ENCODE measurements at places on chromosomes 1 and 21.

DNA sequence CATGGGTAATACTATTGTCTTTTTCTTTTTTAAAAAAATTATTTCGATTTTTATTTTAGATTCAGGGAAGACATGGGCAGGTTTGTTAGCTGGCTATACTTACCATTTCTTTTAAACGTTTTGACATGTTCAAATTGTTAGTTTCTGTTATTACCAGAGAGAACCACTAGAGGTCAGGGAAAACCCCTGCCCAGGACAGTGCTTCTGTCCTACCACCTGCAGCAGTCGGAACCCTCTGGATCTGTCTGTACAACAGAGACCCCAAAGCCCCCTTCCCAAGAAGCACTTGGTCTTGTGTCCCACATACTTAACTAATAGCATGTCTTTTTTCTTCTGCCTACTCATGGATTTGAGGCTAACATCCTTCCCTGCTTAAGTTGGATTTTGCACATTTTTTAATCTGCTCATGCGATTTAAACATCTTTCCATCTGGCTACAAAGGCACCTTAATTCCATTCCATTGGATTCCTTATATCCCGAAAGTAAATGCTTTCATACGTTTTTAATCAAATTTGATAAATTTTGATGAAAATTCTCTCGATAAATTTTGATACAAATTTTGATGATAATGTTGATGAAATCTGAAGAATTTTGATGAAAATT lies 10.0 kb upstream of the C1orf115 start:
- DNase-seq = no peak

GRCh38 chr1:34060187-34060730 lies 104.8 kb downstream of the CSMD2 start:
- DNase-seq = no peak

DNA sequence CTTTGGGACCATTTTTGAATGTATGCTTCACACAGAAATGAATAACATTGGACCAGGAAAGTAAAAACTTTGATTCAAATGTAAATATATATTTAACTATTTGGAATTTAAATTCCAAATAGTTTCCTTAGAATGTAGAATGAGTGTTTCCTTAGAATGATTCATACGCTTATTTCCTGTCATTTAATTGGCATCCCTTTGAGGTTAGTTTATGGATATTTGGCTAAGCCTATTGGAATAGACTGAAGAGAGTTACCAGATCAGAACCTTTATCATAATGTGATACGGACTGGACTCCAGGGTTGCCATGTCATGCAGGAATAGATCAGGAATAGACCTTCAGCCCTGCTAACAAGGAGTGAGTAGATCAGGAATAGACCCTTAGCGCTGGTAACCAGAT lies 133.1 kb downstream of the TNNI3K start:
- DNase-seq = no peak

DNA sequence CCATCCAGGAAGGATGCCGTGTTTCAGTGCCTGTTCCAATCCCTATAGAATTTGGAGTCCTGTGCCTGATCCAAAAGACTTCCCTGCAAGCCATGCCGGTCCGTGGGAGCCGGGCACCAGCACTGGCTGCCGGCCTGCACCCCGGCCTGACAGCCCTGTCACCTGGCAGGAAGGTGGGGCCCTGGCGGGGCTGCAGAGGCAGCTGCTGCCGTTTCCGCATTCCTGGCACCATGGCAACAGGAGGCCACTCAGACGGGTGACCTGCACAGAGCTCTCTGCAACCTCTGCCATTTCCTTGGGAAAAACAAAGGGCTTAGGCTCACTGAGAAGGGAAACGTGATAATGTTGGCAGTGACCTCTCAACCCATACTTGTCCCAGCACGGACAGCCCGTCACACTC lies 63.2 kb upstream of the TMEM51 start:
- no peak for DNase-seq

DNA sequence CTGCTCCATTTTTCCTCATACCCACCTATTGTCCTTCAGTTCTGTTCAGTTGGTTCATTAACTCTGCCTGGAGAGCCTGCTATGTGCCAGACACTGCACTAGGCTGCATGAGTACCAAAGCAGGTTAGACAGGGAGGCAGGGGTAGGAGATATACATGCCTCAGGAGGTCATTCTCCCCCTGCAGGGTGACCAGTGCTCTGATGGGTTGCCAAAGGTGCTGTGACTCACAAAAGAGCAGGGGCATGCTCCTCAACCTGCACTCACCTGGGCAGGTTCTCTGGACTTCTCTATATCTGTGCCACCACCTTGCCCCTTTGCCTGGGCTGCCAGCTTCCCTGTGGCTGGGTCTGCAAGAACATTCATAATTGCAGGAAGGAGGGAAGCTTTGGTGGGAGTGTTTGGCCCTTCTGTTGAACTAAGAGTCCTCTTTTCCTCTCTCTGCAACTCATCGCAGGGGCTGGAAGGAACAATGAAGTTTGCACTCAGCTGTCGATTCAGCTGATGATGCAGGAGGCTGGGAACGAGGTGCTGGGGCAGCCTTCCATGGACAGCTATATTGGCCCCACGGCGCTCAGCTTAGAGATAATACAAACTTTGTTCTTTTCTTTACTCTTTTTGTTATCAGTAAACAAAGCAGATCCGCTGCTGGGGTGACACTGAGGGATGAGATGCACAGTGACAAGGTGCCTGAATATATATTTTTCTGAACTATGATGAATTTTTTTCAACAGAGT lies 356.4 kb upstream of the PLXNA2 start:
- DNase-seq = no peak

Measured in T-helper 9 cell (primary cell).